ENCODE measurements at places on chromosomes 3 and 15. TPM values are rescaled to one million over a fixed set of nuclear protein-coding genes. Genes with fewer than 3 reads are reported as not detected.

The FRMD5 gene
- 3.2 TPM for total RNA-seq

GRCh38 chr3:18389108-18389733, 35.9 kb downstream of the SATB1 start:
- no peak for DNase-seq

GRCh38 chr15:89808160-89808870, 6.3 kb downstream of the ANPEP start:
- DNase-seq: no peak

The AGBL1 gene
- not detected for total RNA-seq

The CCNB2 gene
- total RNA-seq: 22.3 TPM

All from glomerular endothelial cell (primary cell).